Activated naive CD4-positive, alpha-beta T cell (primary cell): ENCODE measurements at places on chromosomes 2 and 18.

DNA sequence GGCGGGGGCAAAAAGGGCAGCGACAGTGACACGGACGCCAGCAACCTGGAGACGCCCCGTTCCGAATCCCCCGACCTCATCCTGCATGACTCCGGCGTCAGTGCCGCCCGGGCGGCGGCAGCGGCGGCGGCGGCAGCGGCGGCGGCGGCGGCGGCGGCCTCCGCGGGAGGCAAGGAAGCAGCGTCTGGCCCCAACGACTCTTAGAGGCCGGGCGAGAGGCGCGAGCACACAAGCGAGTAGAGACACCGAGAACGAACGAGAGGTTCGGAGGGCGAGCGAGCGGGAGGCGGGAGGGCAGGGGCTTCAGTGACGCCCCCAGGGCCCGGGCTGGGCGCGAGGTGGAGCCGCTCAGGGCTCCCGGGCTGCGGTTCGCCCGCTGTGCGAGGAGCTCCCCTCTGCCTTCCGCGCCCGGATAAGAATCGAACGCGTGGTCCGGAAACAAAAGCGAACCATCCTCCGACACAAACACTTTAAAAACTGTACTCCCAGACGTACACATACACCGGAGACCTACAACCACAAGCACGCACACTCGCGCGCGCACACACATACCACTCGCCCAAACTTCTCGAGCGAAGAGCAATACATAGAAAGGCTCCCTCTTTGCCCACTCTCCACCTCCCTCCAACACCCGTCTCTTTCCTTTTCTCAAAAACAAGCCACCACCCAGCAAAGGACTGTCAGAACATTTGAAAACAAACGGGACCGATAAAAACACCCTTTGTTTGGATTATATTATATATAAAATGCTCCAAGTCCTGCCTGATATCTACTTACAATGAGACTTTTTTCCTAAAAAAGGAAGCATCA lies 2.8 kb downstream of the SP9 start:
- no peak for DNase-seq

GRCh38 chr18:49494660-49495059 lies 7.6 kb upstream of the C18orf32 start:
- DNase-seq, result no peak

GRCh38 chr2:157592948-157593347 lies 35.7 kb downstream of the ACVR1C start:
- no peak for DNase-seq

GRCh38 chr2:160984426-160985077 lies 175.7 kb upstream of the TANK start:
- no peak for DNase-seq

DNA sequence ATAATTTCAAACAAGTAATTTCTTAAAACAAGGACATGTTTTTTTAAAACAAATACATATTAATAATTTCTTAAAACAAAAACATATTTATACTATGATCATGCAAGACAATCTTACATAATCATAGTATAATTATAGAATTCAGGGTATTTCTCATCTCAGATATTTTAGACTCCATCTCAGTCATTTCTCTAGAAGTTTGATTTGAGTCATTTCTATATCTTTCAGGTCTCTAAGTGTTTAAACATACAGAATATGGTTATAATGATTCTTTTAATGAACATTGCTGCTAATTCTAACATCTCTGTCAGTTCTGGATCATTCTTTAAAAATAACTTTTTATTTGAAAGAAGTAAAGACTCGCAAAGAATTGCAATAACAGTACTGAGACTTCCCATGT lies 154.2 kb upstream of the KYNU start:
- no peak for DNase-seq

- no peak for DNase-seq
Measured at GRCh38 chr2:199315299-199316179, 142.2 kb downstream of the SATB2 start.

GRCh38 chr18:48430150-48430549 lies 21.0 kb upstream of the ZBTB7C start:
- no peak for DNase-seq

GRCh38 chr2:102735416-102736109 lies 26.3 kb upstream of the TMEM182 start:
- no peak for DNase-seq

DNA sequence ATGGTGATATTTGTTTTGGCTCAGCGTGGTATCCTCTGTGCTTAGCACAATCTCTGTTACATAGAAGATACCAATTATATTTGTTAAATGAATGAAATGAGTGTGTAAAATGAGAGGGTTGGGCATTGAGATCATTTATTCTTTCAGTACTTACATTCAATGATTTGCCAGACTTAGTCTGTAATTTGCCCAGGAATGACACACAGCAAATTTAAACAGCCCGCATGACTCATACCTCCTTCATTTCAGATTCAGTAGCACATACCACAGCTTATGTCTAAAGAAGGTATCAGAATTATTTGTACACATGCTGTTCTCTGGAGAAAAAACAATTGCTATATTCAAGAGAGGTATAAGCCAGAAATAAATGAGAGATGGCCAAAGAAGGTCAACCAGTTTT lies 37.0 kb downstream of the KLHL14 start:
- no peak for DNase-seq

GRCh38 chr2:132519566-132519965 lies 103.0 kb downstream of the GPR39 start:
- DNase-seq, result no peak

DNA sequence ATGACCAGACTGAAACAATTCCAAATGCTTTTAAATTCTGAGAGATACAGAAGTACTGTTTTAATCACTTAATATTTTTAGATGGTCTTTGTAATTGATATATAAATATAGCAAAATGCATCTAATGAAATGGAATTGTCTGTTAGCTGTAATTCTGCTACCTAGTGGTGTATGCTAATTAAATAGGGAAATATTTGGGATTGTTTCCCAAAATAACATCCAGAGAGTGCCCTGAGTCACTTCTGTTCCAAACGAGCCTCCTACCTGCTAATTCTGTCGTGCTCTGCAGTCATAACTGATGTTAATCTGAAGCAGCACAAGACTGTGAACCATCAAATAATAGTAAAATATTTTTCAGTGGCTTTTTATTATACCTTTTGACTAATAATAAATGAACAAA lies 71.4 kb upstream of the NOSTRIN start:
- DNase-seq, result no peak

DNA sequence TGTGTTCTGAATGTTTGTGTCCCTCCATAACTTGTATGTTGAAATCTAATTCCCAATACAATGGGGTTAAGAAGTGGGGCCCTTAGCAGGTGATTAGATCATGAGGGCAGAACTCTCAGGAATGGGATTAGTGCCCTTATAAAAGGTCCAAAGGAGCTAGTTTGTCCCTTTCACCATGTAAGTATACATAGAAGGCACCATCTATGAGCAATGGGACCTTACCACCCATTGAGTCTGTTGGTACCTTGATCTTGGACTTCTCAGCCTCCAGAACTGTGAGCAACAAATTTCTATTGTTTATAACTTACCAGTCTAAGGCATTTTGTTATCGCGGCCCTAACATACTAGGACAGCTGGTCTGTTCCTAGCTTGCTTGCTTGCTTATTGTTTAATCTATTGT lies 106.3 kb downstream of the MYCN start:
- DNase-seq, result no peak

DNA sequence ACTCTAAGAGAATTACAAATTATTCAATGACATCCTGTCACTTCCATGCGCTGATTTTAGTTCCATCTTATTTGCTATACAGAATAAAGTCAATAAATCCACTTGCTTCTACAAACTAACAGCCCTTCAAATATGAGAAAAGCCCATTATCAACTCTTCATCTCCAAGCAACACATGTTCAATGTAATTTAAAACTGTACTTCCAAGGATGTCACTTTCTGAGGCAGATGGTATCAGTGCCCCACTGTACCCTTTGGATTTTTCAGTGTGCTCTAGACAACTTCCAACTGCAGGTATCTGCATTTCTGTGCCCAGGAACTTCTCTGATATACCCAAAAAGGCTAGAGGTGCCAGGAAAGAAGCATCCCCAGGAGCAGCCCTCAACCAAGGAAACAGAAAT lies 87.6 kb downstream of the SMAD2 start:
- no peak for DNase-seq
